ENCODE measurements at places on chromosomes 11 and 22.

DNA sequence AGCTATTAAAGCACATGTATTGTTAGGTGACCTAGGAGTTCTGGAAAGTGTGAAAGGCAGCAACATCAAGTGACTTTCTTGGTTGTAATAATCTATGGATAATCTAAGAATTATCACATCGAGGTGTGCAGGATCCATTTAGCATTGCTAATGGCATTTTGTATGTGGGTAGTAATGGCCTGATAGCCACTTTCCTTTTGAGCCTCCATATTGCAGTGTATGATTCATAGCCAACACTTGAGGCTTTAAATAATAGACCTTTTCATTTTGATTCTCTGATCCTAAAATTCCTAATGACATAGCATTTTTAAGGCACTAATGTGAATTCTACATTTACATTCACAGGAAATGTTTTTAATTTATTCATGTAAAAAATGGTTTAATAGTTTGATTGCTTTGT, 759.4 kb downstream of the NELL1 start:
- no peak for DNase-seq

- no peak for DNase-seq
These were observed 9.2 kb upstream of the ALX4 start for GRCh38 chr11:44319170-44319551.

- DNase-seq, result no peak
These were observed 45.2 kb upstream of the FLI1 start for GRCh38 chr11:128648711-128649110.

DNA sequence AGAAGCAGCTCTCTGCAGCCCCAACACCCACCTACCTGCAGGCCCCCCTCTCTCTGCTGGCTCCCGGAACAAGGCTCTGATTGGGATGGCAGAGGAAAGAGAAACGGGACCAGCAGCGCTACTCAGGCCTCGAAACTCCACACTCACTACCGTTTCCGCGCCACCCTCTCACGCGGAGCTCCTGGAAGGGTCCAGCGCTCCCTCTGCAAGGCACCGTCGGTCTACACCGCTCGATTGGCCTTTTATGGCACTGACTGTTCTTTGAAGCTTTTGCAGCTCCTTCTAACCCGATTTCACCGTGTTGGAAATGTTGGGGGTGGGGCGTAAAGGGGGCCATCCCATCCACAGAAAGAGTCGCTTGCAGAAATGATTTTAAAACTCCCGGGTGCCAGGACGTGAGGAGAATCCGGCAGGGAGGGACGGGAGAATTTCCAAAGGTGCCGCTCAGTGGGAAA, 323 bp upstream of the PANX1 start:
- no peak for DNase-seq

DNA sequence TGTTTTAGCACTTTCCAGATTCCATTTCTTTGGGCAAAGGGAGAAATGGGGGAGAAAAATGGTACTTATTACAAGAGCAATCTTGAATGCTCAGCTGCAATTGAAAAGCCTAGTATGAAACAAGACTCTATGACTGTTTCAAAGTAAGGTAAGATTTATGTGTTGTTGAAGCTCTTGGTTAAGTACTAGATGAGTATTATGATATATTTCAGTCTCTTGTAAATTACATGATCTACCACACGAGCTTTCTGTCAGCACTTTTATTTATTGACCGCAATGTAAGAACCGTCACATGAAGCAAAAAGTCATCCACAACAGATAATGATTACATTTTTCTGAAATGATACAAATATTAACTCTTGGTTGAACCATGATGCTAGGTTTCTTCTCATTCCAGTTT, 906.7 kb upstream of the CHORDC1 start:
- no peak for DNase-seq

DNA sequence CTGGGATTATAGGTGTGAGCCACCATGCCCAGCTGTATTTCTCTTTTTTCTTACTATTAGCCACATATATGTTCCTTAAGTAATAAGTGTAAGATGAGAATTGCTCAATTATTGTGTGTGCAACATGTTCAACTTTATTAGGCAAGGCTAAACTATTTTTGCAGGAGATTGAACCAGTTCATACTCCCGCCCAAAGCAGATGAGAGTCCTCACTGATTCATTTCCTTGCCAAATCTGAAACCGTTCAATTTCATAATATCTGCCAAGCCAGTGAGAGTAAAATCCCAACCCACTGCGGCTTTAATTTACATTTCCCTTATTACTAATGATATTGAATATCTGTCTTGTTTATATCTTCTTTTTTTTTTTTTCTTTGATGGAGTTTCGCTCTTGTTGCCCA, 48.4 kb downstream of the KCNJ4 start:
- no peak for DNase-seq

DNA sequence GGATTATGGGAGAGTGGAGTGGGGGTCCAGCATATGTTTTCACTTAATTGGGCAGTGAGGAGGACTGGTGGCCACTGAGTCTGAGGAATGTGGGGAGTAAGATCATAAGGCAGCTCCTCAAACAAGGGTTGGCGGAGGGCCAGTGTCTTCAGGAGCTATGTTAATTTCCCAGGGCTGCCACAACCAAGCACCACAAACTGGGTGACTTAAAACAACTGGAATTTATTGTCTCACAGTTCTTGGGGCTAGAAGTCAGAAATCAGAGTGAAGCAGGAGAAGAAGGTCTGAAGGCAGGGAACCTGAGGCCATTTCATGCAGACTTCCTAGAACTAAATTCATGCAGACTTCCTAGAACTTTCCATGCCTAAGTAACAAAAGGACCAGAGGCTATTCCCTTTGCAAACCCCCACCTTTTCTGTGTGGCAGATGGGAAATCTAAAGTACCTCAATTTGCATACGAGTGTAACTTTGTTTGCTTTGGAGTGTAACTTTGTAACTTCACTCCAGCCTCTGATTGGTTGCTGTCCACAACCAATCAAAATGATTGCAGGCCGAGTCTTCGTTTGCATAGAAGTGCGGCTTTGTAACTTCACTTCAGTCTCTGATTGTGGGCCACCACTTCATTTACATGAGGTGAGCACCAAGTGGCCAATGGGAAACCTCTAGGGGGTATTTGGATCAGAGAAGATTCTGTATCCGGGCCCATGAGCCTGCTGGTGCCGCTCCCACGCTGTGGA, 50.5 kb upstream of the ZBED5 start:
- no peak for DNase-seq

- DNase-seq, result no peak
These were observed 47.9 kb upstream of the RAPSN start for GRCh38 chr11:47496808-47497207.

DNA sequence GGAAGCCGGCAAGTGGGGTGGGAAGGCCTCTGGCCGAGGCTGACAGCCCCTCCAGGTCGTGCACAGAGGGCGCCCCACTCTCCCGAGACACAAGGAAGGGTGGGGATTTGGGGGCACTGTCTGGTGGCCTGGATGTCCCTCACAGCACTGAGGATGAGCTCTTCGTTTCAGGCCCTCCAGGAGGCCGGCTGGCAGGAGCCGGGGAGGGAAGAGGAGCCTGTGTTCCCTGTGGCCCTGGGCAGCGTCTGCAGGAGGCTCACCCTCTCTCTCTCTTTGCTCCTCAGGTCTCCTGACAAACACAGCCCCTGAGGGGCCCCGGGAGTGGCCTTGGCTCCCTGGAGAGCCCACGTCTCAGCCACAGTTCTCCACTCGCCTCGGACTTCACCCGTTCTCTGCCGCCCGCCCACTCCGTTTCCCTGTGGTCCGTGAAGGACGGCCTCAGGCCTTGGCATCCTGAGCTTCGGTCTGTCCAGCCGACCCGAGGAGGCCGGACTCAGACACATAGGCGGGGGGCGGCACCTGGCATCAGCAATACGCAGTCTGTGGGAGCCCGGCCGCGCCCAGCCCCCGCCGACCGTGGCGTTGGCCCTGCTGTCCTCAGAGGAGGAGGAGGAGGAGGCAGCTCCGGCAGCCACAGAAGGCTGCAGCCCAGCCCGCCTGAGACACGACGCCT, 1078.0 kb downstream of the BRD1 start:
- DNase-seq, result no peak

- DNase-seq, result no peak
These were observed 130.5 kb downstream of the GRIA4 start for GRCh38 chr11:105740164-105740903.

DNA sequence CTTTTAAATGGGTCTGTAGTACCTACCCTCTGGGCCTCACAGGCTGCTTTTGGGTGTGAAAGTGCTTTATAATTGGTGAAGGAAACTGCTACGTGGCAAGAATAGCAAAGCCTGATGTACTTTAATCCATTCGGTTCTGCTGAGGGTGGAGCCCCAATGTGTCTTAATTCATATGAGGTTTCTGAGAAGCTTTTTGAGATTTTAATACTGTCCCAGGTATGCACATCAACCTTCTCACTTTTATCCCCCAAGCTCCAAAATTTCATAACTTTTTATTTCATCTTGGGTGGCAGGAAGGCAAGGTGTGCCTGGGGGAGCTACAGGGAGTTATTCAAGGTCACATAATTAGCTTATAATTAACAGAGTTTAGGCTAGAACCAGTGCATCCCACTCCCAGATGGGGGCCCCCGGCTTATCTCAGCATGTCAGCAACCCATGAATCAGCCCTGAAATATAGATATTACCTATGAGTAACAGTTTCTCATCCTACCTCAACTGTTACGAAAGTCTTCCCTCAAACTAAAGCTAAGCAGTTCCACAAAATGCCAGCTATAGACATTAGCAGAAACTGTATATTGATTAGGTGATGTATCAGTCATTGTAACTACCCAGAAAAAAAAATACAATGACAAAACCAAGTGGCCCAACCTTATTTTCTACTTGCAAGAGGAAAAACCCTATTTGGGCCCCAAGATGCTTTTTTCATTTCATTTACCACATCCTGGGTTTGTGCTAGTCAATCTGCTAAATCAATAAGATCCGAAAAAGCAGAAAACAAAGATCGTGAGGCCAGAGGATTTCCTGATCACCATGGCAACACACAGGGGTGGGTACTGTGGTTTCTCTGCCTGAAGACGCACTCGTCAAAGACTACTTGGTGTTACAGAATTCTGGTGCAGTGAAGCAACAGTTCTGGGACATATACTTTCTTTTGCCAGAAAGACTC, 26.7 kb downstream of the CD44 start:
- DNase-seq, result no peak

DNA sequence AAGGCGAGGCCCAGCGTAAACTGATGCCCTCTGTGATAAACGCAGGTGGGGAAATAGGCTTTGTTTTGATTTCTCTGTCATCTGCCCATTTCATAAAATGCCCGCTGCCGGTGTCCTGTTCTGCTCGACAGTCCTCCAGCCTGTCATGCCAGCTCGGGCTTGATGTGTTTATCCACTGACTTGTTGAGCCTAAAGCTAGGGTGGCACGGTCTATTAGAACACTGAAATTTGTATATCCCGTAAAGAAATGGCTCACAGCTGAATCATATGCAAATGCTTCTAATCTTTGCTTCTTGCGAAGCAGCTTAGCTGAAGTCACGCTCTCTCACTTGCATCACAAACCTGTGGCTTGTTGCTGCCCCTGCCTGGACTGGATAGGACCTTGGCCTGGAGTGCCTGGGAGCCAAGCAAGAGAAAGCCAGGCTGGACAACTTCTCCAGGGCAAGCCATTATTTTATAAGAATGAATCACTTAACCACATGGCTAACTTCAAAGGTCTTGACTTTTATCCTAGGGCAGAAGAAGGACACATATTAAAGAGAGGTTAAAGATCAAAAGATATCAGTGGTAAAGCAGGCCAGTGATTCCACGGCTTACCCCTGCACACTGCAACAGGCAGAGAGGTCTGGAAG, 33.1 kb downstream of the EHF start:
- DNase-seq, result no peak

- DNase-seq, result no peak
These were observed at the start of gene SPI1 for GRCh38 chr11:47378010-47378835. Gene SPI1 (minus strand): TSS chr11:47378547. CDS start chr11:47378353, 194 bp downstream.

DNA sequence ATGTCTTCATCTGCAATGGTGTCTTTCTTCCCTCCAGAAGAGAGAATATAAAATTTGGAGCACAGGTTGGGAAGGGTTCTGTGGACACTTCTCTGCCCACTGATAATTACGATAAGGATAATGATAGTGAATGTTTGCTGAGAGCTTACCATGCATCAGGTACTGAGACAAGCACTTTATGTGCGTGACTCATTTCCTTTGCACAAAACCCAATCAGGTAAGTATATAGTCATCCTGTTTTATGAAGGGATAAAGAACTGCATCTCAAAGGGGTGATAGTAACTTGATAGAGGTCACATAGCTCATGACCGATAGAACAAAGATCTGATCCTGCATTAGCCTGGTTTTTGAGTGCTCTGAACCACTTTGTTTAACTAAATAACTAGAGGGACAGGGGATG, 9.4 kb downstream of the DRD2 start:
- DNase-seq, result no peak

DNA sequence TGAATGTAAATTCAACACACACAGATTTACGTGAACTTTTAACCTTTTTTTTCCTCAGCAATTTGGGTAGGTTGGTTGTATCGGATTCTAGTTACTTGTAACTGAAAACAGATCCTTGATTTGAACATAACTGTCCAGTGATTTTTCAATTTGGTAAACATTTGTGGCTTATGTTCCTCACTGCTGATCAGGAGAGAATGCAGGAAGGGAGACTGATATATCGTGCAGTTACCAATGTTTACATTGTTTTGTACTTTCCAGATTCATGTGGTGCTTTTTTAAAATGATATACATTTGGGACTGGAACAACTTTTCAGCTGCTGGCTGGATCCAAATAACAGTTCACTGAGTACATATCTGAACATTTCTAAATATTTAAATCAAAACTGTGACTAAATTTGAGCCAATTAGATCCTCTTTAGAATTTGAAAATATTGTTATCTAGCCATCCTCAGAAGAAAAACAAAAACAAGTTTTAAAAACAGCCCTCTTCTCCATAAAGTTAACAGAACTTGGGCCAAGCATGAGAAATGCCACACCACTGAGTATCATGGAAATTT, 84.3 kb upstream of the MTMR2 start:
- no peak for DNase-seq

- no peak for DNase-seq
These were observed 4.3 kb downstream of the CD59 start for GRCh38 chr11:33731723-33732531.

DNA sequence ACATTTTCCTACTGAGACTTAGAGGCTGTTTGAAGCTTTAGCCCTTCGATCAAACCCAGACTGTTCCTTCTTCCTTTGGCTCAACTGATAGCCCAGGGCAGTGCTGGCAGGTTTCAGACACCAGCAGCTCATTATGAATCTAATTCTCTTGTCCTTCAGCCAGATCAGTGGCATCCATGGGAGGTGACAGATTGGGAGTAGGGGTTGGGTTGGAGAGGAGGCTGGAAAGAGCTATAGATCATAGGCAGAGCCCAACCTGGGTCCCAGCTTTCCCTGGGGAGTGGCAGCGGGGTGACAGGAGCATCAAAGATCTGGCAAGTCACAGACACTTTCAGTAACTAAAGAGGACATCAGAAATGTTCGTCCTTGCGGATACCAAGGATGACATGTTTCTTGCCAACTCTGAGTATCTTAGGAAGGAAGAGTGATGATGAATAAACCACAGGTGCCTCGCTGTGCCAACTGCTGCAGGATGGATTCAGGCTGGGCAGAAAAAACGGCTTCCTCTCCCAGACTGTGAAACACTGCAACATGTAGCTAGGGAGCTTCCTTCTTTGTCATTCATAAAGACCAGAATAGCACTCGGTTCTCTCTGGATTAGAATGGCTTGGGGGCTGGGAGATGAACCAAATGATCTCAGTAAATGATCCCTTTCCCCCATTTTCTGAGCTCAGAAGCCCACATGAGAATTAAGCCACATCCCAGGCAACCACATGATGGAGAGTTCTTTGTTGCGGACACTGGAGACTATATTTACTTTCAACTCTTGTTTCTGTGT, 19.1 kb downstream of the ABCC8 start:
- no peak for DNase-seq

GRCh38 chr11:122319085-122319484, 203.1 kb upstream of the BLID start:
- no peak for DNase-seq
